A673 (cell line): ENCODE measurements at places on chromosomes 1 and 21.
A peak's percentile ranks its signal among the peaks of the same experiment; 100 is the strongest.

GRCh38 chr1:64043976-64044375 lies 159.4 kb upstream of the UBE2U start:
- H3K36me3 ChIP-seq: no peaks in the 10 kb centered on the region
- no peak overlapping the region for H3K27ac ChIP-seq
- no peak overlapping the region for H3K4me3 ChIP-seq
- no peaks in the 10 kb centered on the region for H3K27me3 ChIP-seq
- no peak for DNase-seq

- no peaks in the 10 kb centered on the region for H3K36me3 ChIP-seq
- no peaks in the 10 kb centered on the region for H3K4me1 ChIP-seq
Measured at GRCh38 chr1:206713070-206713469, 28.4 kb downstream of the MAPKAPK2 start.

DNA sequence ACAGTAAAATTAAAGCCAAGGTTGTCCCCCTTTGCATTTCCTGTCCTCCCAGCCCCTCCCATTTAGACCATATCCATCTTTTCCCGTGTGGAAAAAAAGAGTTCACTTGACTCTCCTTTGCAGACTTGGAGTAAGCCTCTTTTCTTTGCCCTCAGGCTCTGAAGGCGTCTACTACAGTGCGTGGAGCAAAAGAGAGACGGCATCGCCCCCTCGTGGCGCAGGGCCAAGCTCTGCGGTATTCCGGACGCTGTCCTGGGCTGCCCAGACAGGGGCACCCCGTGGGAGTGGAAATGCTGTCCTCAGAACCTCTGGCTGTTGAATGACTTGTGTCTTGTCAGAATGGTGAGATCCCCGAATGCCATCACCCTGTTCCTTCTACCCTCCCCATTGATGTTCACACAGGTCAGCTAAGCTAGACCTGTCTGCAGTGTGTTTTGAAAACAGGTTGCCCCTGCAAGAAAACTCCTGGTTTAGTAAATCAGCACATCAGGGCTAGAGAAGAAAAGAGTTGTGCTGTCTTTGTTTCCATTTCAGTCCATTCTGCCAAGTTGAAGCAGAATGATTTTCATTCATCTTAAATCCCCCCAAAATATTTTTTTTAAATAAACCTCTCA lies 12.3 kb upstream of the GJA8 start:
- no peaks in the 10 kb centered on the region for H3K27me3 ChIP-seq
- H3K4me1 ChIP-seq: no peaks in the 10 kb centered on the region
- no peaks in the 10 kb centered on the region for H3K36me3 ChIP-seq
- no peak overlapping the region for H3K4me3 ChIP-seq

- no peak overlapping the region for H3K27ac ChIP-seq
- H3K4me1 ChIP-seq: peaks cover 5% of the 10 kb centered on the region
- no peaks in the 10 kb centered on the region for H3K27me3 ChIP-seq
- DNase-seq: no peak
- no peaks in the 10 kb centered on the region for H3K36me3 ChIP-seq
Measured at GRCh38 chr1:51717842-51718241, 101.0 kb downstream of the OSBPL9 start.

GRCh38 chr21:20662514-20662913 lies 335.7 kb upstream of the NCAM2 start:
- H3K27me3 ChIP-seq: no peaks in the 10 kb centered on the region
- no peaks in the 10 kb centered on the region for H3K36me3 ChIP-seq
- no peak overlapping the region for H3K27ac ChIP-seq
- H3K4me1 ChIP-seq: no peaks in the 10 kb centered on the region
- no peak overlapping the region for H3K4me3 ChIP-seq
- no peak for DNase-seq

- H3K4me1 ChIP-seq: peaks cover 25% of the 10 kb centered on the region
- H3K4me3 ChIP-seq: no peak overlapping the region
- no peak for DNase-seq
- no peaks in the 10 kb centered on the region for H3K27me3 ChIP-seq
- no peak overlapping the region for H3K27ac ChIP-seq
Measured at GRCh38 chr1:199221371-199222150, 582.7 kb downstream of the PTPRC start.

GRCh38 chr1:30853350-30853749 lies 55.2 kb downstream of the SDC3 start:
- H3K4me3 ChIP-seq: no peak overlapping the region
- H3K27me3 ChIP-seq: peaks cover 66% of the 10 kb centered on the region
- DNase-seq: no peak
- peaks cover 8% of the 10 kb centered on the region for H3K4me1 ChIP-seq
- H3K27ac ChIP-seq: no peak overlapping the region

DNA sequence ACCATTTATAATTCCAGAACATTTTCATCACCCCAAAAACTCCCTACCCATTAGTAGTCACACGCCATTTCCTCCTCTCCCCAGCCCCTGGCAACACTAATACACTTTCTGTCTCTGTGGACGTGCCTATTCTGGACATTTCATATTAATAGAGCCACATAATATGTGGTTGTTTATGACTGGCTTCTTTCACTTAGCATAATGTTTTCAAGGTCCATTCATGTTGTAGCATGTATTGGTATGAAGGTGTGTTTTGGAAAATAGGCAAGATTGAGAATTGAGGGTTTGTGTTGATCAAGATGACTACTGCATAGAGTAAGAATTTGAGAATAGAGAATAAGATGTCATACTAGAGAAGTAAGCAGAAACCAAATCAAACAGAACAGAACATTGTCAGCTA lies 67.5 kb downstream of the ZFYVE9 start:
- no peak overlapping the region for H3K4me3 ChIP-seq
- no peaks in the 10 kb centered on the region for H3K4me1 ChIP-seq
- no peak for DNase-seq
- H3K27ac ChIP-seq: no peak overlapping the region
- H3K27me3 ChIP-seq: no peaks in the 10 kb centered on the region

GRCh38 chr21:42216726-42217572 lies 2.0 kb upstream of the ABCG1 start:
- H3K4me1 ChIP-seq: peaks cover 7% of the 10 kb centered on the region
- H3K4me3 ChIP-seq: no peak overlapping the region
- H3K27me3 ChIP-seq: peaks cover 5% of the 10 kb centered on the region
- no peak overlapping the region for H3K27ac ChIP-seq
- DNase-seq: no peak

GRCh38 chr1:192584866-192585265 lies 9.3 kb downstream of the RGS1 start:
- H3K27ac ChIP-seq: no peak overlapping the region
- no peaks in the 10 kb centered on the region for H3K36me3 ChIP-seq
- H3K4me3 ChIP-seq: no peak overlapping the region
- DNase-seq: peak; percentile 43
- peaks cover 41% of the 10 kb centered on the region for H3K4me1 ChIP-seq

- H3K36me3 ChIP-seq: no peaks in the 10 kb centered on the region
- peaks cover 25% of the 10 kb centered on the region for H3K27me3 ChIP-seq
- H3K27ac ChIP-seq: no peak within 1 kb of the TSS
- no peaks in the 10 kb centered on the region for H3K4me1 ChIP-seq
- DNase-seq: no peak
Measured at GRCh38 chr1:157551694-157552693, at the start of gene FCRL5. TSS of gene FCRL5 (minus strand) at chr1:157552515. CDS start at chr1:157552362, 153 bp downstream.

DNA sequence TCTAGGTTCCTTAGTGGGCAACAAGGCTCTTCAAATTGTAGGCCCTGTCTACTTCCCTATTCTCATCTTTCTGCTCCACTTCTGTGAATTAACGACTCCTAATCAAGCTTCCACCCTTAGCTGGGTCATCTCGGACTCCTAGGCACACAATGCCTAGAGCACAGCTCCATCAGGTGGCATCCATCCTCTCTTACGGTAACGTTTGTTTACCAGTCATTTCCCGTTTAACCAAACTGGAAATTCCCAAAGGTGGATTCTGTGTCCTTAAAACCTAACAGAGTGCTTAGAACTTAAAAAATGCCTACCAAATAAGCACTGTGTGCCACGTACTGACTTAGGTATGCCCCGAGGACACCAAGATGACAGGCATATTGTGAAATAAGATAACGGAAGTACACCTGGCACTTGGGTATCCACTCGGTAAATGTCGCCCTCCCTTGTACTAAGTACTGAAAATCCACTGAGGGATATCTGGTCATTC lies 1.5 kb downstream of the PARP1 start:
- H3K27ac ChIP-seq: peak overlapping the region; percentile 91
- DNase-seq: no peak
- peaks cover 39% of the 10 kb centered on the region for H3K4me1 ChIP-seq
- peaks cover 12% of the 10 kb centered on the region for H3K36me3 ChIP-seq

DNA sequence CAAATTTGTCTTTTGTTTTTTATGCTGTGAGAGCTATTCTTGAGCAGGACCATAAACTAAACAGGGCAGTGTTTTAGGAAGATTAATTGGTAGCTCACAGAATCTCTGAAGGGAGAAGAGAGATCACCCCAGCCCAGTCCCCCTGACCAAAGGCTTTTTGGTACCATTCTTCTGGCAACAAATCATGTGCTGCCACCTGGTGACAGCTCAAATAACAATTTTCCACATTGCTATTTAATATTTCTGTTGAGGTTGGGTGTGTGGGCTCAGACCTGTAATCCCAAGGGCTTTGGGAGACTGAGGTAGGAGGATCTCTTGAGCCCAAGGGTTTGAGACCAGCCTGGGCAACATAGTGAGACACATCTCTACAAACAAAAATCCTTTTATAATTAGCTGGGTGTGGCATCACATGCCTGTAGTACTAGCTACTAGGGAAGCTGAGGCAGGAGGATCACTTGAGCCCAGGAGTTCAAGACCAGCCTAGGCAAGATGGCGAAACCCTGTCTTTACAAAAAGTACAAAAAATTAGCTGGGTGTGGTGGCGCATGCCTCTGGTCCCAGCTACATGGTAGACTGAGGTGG lies 2.2 kb upstream of the TESK2 start:
- peaks cover 16% of the 10 kb centered on the region for H3K27me3 ChIP-seq
- DNase-seq: peak; percentile 59
- no peaks in the 10 kb centered on the region for H3K36me3 ChIP-seq
- H3K27ac ChIP-seq: no peak overlapping the region
- H3K4me1 ChIP-seq: peaks cover 3% of the 10 kb centered on the region
- H3K4me3 ChIP-seq: no peak overlapping the region

- no peaks in the 10 kb centered on the region for H3K27me3 ChIP-seq
- no peaks in the 10 kb centered on the region for H3K4me1 ChIP-seq
- H3K4me3 ChIP-seq: no peak overlapping the region
- H3K27ac ChIP-seq: no peak overlapping the region
- no peaks in the 10 kb centered on the region for H3K36me3 ChIP-seq
- DNase-seq: peak; percentile 24
Measured at GRCh38 chr1:116763787-116764465, 9.7 kb downstream of the CD2 start.

- no peaks in the 10 kb centered on the region for H3K36me3 ChIP-seq
- H3K27ac ChIP-seq: no peak overlapping the region
- no peak for DNase-seq
- H3K4me3 ChIP-seq: no peak overlapping the region
- no peaks in the 10 kb centered on the region for H3K4me1 ChIP-seq
Measured at GRCh38 chr1:187310038-187310631, 481.4 kb downstream of the PLA2G4A start.

DNA sequence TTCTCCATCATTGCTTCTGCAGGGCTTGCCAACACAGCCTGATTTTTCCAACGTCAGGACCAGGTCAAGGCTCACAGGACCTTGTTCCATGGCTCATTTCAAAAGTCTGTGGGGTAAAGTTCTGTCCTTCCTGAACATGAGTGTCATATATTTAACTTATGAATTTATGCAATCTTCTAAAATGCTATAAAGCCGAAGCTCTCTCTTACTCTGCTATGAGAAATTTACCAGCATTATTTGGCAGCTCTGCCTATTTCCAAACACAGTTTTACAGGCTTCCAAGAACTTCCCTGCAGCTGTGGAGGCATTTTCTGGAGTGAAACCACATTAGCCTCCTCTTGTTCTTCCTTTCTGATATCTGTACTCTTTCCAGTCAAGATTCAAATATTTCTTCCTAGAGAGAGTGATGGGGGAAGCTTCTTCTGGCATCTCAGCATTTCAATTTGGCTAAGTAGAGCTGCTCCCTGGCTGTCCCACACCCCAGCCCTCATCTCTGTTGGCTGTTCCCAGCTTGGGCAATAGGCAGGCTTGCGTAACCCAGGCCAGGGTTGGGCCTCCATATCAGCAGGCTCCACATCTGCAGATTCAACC lies 15.6 kb upstream of the HMGCS2 start:
- no peaks in the 10 kb centered on the region for H3K4me1 ChIP-seq
- H3K36me3 ChIP-seq: no peaks in the 10 kb centered on the region
- no peak overlapping the region for H3K4me3 ChIP-seq
- no peak overlapping the region for H3K27ac ChIP-seq
- H3K27me3 ChIP-seq: peaks cover 4% of the 10 kb centered on the region
- no peak for DNase-seq

DNA sequence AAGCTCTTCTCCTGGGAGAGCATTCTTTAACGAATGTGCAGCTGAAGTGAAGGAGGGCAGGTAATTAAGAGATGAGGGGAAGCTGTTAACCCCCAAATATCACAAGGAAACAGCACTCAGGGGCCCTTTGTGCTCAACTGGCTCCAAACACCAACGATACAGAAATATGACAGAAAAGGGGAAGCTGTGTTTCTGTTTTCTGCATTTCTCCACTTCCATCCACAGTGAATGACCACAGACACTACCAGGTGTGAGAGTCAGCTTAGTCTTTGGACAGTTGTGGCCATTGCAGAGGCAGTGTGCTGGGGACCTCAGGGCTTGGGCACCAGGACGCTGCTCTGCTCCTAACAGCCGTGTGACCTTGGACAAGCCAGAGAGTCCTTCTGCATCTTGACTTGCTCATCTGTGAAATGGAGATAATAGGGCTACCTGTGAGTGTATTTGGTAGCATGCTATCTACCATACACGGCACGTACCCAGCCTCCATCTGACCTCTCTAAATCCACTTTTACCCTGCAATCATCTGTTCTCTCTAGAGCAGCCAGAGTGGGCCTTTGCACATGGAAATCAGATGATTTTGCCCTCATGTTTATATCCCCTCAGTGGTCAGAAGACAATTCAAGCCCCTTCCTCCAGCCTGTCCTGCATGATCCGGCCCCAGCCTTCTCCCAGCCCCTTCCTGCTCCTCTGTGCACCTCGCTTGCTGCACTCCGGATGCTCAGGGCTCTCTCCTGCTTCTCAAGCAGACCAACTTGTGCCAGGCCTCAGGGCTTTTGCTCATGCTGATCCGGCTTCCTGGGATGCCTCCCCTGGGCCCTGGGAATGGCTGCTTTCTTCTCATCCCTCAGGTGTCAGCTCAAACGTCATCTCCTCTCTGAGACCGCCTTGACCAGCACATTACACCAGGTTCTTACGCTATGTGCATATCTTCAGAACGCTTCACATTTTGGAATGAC lies 4.7 kb upstream of the TINAGL1 start:
- no peak for DNase-seq
- H3K27ac ChIP-seq: no peak overlapping the region
- H3K36me3 ChIP-seq: no peaks in the 10 kb centered on the region
- H3K4me3 ChIP-seq: no peak overlapping the region
- no peaks in the 10 kb centered on the region for H3K27me3 ChIP-seq
- no peaks in the 10 kb centered on the region for H3K4me1 ChIP-seq

GRCh38 chr1:9633493-9633892 lies 18.0 kb upstream of the PIK3CD start:
- no peak for DNase-seq
- no peak overlapping the region for H3K4me3 ChIP-seq
- no peak overlapping the region for H3K27ac ChIP-seq
- no peaks in the 10 kb centered on the region for H3K27me3 ChIP-seq

- no peak overlapping the region for H3K27ac ChIP-seq
- peaks cover 47% of the 10 kb centered on the region for H3K36me3 ChIP-seq
- no peaks in the 10 kb centered on the region for H3K27me3 ChIP-seq
- DNase-seq: no peak
- no peak overlapping the region for H3K4me3 ChIP-seq
Measured at GRCh38 chr1:1259951-1260600, 13.6 kb upstream of the C1QTNF12 start.
